Breast epithelium (tissue), 4 donors: ENCODE measurements at places on chromosomes 6 and 20.

DNA sequence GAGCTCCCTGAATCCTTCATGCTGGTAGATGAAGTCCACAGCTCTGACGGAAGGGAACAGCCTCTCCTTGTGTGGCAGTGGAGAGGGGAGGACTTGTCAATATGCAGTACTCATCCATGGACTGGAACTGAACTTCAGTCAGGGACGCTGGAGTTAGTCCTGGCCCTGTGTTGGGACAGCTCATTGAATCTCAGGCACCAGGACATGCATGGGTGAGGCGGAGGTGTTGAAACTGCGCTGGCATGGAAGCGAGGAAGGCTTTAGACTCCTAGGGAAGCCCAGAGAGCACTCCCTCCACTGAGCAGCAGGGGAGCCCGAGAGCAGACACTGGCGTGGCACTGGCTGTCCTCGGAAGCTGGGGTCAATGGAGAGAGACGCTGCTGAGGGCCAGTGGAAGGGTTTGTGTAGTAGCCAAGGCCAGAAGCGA lies 161.3 kb upstream of the GGTLC1 start:
- H3K27ac ChIP-seq: no peak overlapping the region
- no peak overlapping the region for H3K4me3 ChIP-seq
- H3K4me1 ChIP-seq: no peaks in the 10 kb centered on the region
- H3K36me3 ChIP-seq: no peaks in the 10 kb centered on the region

- H3K27me3 ChIP-seq: no peaks in the 10 kb centered on the region
- H3K4me3 ChIP-seq: no peak overlapping the region
- DNase-seq: no peak
- H3K27ac ChIP-seq: no peak overlapping the region
These were observed 44.8 kb downstream of the PDE10A start for GRCh38 chr6:165618241-165618640.

- no peak overlapping the region for H3K27ac ChIP-seq
- H3K4me1 ChIP-seq: no peaks in the 10 kb centered on the region
- peaks cover 17% of the 10 kb centered on the region for H3K27me3 ChIP-seq
- no peak overlapping the region for H3K4me3 ChIP-seq
These were observed 88.6 kb downstream of the ERMARD start for GRCh38 chr6:169839898-169840631.

GRCh38 chr6:5976811-5977210 lies 29.9 kb downstream of the NRN1 start:
- no peak for DNase-seq
- H3K27me3 ChIP-seq: no peaks in the 10 kb centered on the region
- H3K36me3 ChIP-seq: no peaks in the 10 kb centered on the region
- H3K4me1 ChIP-seq: no peaks in the 10 kb centered on the region
- no peak overlapping the region for H3K27ac ChIP-seq

DNA sequence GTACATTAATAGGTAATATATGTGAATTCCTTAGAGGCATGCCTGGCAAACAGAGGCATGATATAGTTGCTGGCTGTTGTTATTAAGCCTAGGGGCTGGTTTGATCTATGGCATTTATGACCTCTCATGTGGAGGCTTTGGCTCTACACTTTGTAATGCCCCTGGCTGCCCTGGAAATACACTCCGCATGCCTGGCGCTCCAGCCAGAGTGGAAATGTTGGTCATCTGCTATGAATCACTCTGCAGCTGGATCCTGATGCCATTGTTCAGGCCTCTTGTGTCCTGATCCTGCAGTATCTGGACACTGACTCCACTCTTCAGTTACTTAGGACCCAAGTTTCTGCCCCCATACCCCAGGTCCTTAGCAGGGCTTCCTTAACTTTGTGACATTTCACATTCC lies 200.5 kb upstream of the PCSK2 start:
- H3K4me1 ChIP-seq: no peaks in the 10 kb centered on the region
- no peak overlapping the region for H3K4me3 ChIP-seq
- H3K36me3 ChIP-seq: no peaks in the 10 kb centered on the region
- no peak overlapping the region for H3K27ac ChIP-seq
- no peak for DNase-seq

DNA sequence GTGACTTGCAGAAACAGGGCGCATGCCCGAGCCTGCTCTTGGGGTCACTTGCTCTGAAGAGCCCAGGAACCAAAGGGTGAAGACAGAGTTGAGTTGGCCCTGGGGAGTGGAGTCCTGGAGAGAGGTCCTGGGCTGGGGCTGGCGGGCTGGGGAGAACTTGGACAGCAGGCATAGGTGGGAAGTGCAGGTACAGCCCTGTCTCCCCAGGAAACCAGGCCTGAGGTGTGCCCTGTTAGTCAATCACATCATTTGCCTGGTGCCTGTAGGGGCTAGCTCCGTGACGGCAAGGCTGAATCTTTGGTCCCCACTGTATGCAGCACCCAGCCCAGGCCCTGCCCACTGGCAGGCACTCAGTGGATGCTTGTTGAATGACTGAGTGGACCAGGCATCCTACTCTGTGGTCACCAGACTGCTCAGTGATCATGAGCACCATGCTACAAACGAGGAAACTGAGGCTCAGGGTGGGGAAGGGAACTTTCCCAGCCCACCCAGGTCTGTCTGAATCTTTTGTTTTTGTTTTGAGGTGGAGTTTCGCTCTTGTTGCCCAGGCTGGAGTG lies 15.6 kb upstream of the NOL4L start:
- no peaks in the 10 kb centered on the region for H3K4me1 ChIP-seq
- DNase-seq: no peak
- no peaks in the 10 kb centered on the region for H3K36me3 ChIP-seq
- H3K4me3 ChIP-seq: no peak overlapping the region
- no peaks in the 10 kb centered on the region for H3K27me3 ChIP-seq
- H3K27ac ChIP-seq: no peak overlapping the region

GRCh38 chr20:8334641-8335040 lies 202.6 kb downstream of the PLCB1 start:
- H3K27ac ChIP-seq: no peak overlapping the region
- H3K27me3 ChIP-seq: no peaks in the 10 kb centered on the region
- H3K4me1 ChIP-seq: no peaks in the 10 kb centered on the region

GRCh38 chr20:15012566-15012965 lies 675.2 kb upstream of the FLRT3 start:
- DNase-seq: no peak
- H3K27ac ChIP-seq: no peak overlapping the region
- H3K4me1 ChIP-seq: no peaks in the 10 kb centered on the region
- H3K4me3 ChIP-seq: no peak overlapping the region
- H3K36me3 ChIP-seq: no peaks in the 10 kb centered on the region

DNA sequence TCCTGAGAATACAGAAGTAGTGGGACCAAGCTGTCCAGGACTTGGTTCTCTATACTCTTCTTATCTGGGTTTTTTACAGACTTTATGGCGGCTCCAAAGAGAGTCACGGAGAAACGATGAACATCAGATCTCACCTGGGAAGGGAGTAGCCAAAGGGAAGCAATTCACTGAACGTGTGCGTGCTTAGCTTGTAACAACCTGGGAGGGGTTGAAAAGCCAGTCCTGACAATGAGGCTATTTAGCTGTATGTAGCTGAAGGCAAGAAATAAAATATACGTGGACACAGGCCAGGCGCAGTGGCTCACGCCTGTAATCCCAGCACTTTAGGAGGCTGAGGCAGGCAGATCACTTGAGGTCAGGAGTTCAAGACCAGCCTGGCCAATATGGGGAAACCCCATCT lies 18.2 kb upstream of the RBL1 start:
- no peaks in the 10 kb centered on the region for H3K4me1 ChIP-seq
- no peak for DNase-seq
- no peak overlapping the region for H3K4me3 ChIP-seq

GRCh38 chr20:18985551-18985950 lies 172.0 kb downstream of the SCP2D1 start:
- no peaks in the 10 kb centered on the region for H3K27me3 ChIP-seq
- H3K27ac ChIP-seq: peak overlapping the region; percentile 88
- no peaks in the 10 kb centered on the region for H3K36me3 ChIP-seq
- no peaks in the 10 kb centered on the region for H3K4me1 ChIP-seq
- DNase-seq: no peak

GRCh38 chr20:21228511-21228910 lies 74.6 kb upstream of the XRN2 start:
- no peak overlapping the region for H3K4me3 ChIP-seq
- no peaks in the 10 kb centered on the region for H3K27me3 ChIP-seq
- H3K27ac ChIP-seq: no peak overlapping the region
- H3K4me1 ChIP-seq: no peaks in the 10 kb centered on the region
- no peak for DNase-seq

- DNase-seq: no peak
- H3K4me1 ChIP-seq: no peaks in the 10 kb centered on the region
- H3K4me3 ChIP-seq: no peak overlapping the region
- no peaks in the 10 kb centered on the region for H3K36me3 ChIP-seq
- no peak overlapping the region for H3K27ac ChIP-seq
These were observed 30.3 kb upstream of the OGFRL1 start for GRCh38 chr6:71258078-71258866.

- no peaks in the 10 kb centered on the region for H3K36me3 ChIP-seq
- H3K27me3 ChIP-seq: no peaks in the 10 kb centered on the region
- H3K4me1 ChIP-seq: no peaks in the 10 kb centered on the region
- no peak for DNase-seq
- no peak overlapping the region for H3K27ac ChIP-seq
These were observed 167.6 kb upstream of the GJE1 start for GRCh38 chr6:141965016-141965545.

GRCh38 chr6:10081075-10081474 lies 333.8 kb downstream of the TFAP2A start:
- no peaks in the 10 kb centered on the region for H3K4me1 ChIP-seq
- H3K27me3 ChIP-seq: no peaks in the 10 kb centered on the region
- no peak for DNase-seq
- H3K4me3 ChIP-seq: no peak overlapping the region
- no peaks in the 10 kb centered on the region for H3K36me3 ChIP-seq

- H3K27me3 ChIP-seq: no peaks in the 10 kb centered on the region
- H3K4me1 ChIP-seq: no peaks in the 10 kb centered on the region
- H3K4me3 ChIP-seq: no peak overlapping the region
- no peak for DNase-seq
- H3K36me3 ChIP-seq: no peaks in the 10 kb centered on the region
These were observed 9.5 kb downstream of the NUS1 start for GRCh38 chr6:117684749-117685148.

DNA sequence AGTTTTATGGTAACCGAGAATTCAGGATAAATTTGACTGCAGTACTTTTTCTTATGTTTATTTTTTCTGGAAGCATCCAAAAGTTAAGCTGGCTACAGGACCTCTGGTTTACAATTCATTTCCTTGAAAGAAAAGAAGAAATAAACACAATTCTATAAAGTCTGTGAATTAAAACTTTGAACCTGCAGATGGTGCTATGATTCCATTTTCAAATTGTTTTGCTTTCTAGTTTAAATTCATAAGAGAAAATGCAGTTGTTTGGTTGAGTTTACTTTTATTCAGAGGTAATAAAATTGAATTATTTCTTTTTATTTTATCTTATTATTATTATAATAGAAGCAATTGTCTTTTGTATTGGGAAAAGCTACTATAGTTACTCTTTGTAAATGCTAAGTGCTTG lies 1.8 kb upstream of the VIP start:
- DNase-seq: no peak
- H3K27ac ChIP-seq: no peak overlapping the region
- no peaks in the 10 kb centered on the region for H3K36me3 ChIP-seq

- no peak for DNase-seq
- H3K27me3 ChIP-seq: no peaks in the 10 kb centered on the region
- H3K27ac ChIP-seq: no peak overlapping the region
- no peaks in the 10 kb centered on the region for H3K36me3 ChIP-seq
These were observed 20.3 kb downstream of the PACSIN1 start for GRCh38 chr6:34486106-34486740.

- H3K4me1 ChIP-seq: no peaks in the 10 kb centered on the region
- no peak for DNase-seq
These were observed 297 bp downstream of the POM121L2 start for GRCh38 chr6:27311806-27312145.

DNA sequence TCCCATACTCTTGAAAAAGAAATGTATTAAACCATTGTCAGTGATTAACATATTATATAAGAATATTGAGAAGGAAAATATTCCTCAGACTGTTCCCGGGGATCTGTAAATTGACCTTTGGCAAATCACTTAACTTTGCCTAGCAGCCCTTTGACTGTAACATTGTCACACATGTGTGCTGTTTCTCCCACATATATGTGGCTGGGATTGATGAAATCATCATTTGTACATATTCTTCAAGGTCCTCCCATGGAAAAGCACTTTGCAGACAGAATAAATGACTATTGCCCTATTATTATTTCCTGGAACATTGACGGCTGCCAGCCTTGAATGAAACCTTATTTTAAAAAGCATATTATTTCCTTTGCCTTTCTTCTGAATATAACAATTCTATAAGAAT lies 36.4 kb upstream of the TRERF1 start:
- no peak overlapping the region for H3K4me3 ChIP-seq
- H3K36me3 ChIP-seq: no peaks in the 10 kb centered on the region
- no peak overlapping the region for H3K27ac ChIP-seq
- DNase-seq: no peak
- H3K27me3 ChIP-seq: no peaks in the 10 kb centered on the region

GRCh38 chr6:54865091-54865631 lies 18.6 kb downstream of the FAM83B start:
- no peaks in the 10 kb centered on the region for H3K4me1 ChIP-seq
- no peak for DNase-seq
- H3K36me3 ChIP-seq: no peaks in the 10 kb centered on the region
- H3K4me3 ChIP-seq: no peak overlapping the region
- H3K27ac ChIP-seq: no peak overlapping the region

DNA sequence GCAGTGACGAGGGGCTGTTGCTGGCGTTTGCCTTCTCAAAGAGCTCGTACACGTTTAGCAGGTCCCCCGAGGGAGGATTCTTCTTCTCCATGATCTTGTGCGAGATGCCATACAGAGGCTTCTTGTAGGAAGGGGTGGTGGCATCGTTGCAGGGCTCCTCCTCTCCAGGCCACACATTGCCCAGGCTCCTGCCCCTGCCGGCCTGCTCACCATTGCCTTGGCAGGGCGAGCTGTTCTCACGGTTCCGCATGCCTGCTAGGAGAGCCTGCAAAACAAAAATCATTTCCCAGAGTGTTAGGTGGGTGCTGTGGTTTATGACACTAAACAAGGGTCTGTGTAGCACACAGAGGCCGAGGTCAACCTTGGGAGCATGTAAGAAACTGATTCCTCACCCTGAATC lies 42.7 kb downstream of the MTRES1 start:
- H3K27ac ChIP-seq: no peak overlapping the region
- DNase-seq: no peak
- no peak overlapping the region for H3K4me3 ChIP-seq
- H3K36me3 ChIP-seq: no peaks in the 10 kb centered on the region
- no peaks in the 10 kb centered on the region for H3K4me1 ChIP-seq
- H3K27me3 ChIP-seq: no peaks in the 10 kb centered on the region

DNA sequence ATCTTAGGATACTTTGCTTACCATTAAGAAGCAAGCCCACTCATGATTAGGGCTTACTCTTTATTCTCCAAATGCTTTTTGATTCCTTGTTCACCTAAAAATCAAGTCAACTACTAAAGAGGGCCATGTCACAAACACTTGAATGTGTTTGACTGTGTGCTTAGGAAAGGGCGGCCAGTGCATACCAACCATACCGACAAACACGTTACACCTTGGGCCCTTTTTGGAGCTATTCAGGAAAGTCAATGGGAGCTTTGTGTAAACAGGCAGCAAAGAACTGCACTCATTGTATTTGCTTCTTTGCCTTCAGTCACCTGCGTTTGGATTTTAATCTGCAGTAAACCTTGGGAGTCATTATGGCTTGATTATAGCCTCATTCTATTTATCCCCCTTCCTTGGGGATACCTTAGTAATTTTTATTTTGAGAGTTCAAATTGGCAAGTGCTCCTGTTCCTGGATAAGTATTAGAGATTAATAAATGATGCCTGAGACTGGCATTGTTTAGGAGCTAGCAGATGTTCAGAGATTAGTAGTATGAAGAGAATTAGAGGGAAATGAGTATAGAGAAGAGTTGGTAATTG lies 102.6 kb upstream of the HDGFL1 start:
- peaks cover 14% of the 10 kb centered on the region for H3K4me1 ChIP-seq
- DNase-seq: no peak
- H3K27ac ChIP-seq: peak overlapping the region; percentile 68
- no peaks in the 10 kb centered on the region for H3K36me3 ChIP-seq
